ENCODE measurements at places on chromosomes 16 and 17.

GRCh38 chr16:73192232-73192894, 144.4 kb upstream of the ZFHX3 start:
- DNase-seq = no peak

GRCh38 chr16:23563186-23563585, 5.7 kb downstream of the UBFD1 start:
- no peak for DNase-seq

DNA sequence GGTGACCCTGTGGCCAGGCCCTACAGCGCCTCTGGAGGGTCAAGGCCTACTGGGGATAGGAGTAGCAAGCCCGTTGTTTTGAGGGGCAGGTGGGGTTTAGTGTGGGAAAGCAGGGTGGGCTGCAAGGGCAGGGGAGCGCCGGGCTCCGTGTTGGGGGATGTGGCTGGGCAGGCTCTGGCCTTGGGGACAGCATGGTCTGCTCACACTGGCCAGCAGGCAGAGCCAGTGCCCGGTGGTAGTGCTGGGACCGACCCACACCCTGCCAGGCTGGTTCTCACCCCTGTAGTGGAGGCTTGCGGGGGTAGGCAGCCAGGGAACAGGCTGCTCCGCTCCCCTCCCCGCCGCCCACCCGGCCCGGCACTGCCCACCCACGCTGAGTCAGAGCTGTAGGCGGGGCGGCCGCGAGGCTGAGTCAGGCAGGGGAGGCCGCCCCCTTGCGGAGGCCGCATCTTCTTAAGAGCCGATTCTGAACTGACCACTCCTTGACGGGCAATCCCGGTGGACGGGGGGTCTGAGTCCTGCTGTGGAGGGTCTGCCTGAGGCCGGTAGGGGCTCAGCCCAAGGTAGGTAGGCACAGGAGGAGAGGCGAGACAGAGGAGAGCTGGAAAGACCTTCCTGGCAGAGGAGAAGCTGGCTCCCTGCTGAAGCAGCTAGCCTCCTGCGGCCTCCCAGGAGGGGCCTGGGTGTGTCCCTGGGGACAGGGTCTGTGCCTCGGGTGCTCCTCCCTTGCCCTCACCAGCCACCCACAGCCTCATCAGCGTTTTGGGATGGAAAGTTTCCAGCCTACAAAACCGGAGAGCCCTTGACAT, 62.4 kb downstream of the BAIAP2 start:
- DNase-seq = peak; percentile 83

GRCh38 chr17:65366102-65366844, 195.2 kb downstream of the AXIN2 start:
- no peak for DNase-seq

DNA sequence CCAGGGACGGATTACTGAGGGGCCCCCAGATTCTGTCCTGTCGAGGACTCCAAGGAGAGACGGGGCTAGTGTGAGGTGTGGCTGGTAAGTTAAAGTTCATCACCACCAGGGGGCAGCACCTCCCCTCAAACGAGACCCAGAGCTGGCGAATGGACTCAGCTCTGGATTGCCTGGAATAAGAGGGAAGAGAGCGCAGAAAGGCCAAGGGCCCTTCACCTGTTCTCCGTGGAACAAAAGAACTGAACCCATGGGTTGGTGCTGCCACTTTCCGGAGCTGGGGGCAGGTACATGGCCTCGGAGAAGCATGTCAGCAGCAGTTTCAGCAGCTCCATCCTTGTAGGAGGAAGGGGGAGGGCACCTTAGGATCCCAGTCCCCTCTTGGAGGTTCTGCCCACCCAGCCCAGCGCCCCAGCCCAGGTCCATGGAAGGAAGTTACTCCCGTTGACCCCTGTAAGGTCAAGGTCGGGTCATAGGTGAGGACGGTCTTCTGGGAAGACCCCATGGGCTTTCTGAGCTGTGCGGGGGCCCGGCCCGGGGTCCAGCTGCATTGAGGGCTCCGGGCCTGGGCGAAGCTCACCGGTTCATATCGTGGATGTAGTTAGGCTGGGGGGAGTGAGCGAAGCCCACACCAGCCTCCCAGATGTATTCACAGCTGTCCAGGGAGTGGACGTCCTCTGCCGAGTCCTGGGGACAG, 10.8 kb downstream of the HID1 start:
- peak; percentile 94 for DNase-seq

DNA sequence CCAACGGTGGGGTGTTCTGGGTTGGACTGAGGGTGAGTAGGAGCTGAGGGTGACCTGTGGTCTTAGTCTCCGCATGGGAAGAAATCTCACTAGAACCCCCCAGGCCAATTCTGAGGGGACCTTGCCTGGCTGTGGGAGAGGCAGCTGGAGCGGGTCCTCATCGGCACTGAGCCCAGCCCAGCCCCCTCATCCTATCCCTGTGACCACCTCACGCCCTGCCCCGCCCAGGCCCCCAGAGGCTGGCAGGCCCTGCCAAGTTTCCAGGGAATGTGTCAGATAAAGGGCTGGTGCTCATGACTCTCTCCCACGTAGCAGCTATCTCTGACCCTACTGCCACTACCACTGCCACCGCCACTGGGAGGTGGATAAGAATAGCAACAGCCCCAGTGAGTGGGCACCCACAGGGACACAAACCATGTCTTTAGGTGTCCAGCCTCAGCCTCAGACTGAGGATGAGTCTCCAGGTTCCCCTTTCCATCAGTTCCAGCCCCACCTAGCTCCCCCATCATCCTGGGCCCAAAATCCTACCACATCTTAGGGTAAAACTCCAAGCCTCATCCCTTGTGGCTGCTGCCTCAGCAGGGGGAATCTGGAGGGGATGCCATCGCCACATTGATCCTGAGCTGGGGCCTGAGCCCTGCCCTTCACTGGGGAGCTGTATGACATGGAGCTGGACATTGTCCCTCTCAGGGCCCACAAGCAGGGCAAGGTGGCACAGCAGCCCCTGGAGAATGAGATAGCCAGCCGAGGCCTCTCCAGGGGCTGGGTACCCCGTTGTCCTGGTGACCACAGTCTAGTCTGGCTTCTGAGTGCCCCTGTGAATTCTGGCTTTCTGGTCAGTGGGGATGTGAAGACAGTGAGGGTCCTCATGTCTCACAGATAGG, 14.9 kb downstream of the CDH16 start:
- DNase-seq = no peak

DNA sequence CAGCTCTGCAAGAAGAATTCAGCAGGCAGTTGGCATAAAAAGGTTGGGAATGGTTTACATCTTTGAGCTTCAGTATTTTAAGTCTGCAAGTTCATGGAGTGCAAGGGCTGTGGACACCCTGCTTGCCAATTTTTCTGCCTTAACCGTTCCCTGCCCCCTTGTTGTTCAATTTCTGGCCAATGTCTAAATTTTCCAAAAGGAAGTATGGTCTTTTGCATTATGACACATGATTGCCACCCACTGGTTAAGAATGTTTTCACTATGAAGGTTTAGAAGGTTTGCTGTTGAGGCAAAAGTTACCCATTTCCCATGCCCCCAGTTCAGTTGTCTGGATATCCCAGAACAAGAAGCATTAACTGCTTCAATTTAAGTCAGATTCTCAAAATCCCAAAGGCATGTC, 441.9 kb downstream of the CDH13 start:
- no peak for DNase-seq

DNA sequence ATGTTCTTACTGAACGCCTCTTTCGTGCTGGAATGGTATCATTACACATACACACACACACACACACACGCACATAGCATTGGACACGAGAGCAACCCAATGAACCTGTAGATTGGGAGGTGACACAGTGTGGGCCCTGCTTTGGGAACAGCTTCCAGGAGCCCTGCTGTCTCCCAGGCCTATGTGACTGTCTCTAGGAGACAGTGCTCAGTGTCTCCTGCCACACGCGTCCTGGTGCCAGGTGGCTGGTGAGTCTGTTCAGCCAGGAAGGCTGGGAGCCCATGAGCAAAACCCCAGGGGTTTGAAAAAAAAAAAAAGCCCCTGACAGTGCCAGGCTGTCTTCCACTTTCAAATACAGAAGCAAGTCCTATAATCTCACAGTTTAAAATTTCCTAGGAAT, 2.4 kb upstream of the SPOP start:
- no peak for DNase-seq

GRCh38 chr17:72075995-72076677, 44.7 kb upstream of the SOX9 start:
- no peak for DNase-seq

- DNase-seq = no peak
These were observed 8.0 kb upstream of the AKTIP start for GRCh38 chr16:53511084-53511402.

DNA sequence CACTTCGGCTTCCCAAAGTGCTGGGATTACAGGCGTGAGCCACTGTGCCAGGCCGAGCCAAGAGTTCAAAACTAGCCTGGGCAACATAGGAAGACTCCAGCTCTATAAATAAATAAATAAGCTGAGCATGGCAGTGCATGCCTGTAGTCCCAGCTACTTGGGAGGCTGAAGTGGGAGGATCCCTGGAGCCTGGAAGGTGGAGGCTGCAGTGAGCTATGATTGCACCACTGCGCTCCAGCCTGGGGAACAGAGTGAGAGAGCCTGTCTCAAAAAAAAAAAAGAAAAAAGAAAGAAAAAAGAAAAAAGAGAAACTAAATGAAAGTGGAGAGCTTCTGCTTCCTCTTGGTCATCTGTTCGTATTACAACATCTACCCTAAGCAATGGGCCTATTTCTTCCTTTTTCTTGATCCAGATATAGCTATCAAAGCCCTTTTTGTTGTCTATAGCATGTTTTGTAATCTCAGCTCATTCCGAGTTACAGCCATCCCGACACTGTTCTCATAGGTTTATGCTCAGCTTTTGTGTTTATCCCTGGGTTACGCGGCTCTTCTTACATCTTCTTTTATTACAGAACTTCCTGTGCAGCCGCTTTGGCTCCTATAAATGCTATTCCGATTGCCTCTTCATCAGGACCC, 14.1 kb upstream of the MAPK3 start:
- DNase-seq = no peak

DNA sequence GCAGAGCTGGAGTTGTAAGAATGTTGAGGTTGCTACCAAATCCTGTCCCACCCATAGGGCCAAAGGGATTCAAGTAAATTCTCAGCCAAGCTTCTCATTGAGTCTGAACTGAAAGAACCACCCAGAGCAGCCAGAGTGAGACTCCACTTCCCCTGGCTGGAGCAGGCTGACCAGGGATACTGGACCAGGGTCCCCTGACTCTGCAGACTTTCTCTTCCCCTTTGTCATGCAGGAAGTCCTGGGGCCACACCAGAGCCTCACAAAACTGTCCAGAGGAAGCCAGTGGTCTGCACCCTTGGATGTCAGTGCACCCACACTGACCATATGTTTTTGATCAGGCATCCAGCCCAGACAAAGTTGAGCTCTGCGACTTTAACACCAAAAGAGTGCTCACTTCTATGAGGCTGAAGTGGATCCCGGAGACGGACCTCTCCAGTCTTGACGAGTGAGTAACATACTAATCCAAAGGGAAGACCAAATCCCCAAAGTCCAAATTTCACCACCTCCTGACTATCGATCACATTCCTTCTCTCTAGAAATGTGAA, 4.1 kb downstream of the NXN start:
- no peak for DNase-seq

DNA sequence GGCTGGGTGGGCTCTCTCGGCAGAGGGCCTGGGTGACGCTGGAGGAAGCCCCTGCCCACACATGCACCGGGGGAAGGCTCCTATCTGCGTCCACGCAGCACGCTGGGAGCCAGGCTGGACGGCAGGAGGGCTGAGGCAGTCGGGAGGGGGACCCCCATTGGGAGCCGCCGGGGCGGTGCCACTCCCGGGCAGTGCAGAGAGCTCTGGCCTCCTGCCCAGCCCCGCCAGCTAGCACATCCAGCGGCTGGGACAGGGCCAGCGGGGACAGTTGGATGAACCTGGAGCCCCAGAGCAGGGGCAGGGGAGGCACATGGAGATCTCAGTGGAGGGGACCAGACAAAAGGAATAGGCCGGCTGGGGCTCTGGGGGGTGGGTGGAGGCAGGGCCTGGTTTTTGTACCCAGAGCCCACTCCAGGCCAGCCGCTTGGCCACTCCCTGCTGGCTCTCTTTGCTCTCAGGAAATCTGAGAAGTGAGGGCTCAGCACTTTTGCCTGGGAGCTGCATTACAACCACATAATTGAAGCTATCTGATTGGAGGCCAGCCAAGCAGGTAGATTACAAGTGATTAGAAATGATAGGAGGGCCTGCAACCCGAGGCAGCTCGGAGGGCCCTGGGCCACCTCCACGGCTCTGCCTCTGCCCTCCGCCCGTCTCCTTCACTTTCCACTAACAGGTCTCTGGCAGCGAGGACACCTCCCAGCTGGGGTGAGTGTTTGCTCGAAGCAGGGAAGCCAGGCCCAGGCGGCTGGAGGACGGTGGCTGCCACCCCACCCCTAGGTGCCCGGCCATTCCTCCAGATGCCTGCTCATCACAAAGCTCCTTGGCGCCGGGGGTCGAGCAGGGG, 40.1 kb downstream of the ENGASE start:
- peak; percentile 41 for DNase-seq

- DNase-seq = peak; percentile 83
These were observed at the start of gene MCRIP2 for GRCh38 chr16:641326-642188. MCRIP2 (plus strand) TSS chr16:641828; CDS start chr16:641992, 164 bp downstream.
